ENCODE measurements at places on chromosomes 7 and 10.
A peak's percentile ranks its signal among the peaks of the same experiment; 100 is the strongest.

DNA sequence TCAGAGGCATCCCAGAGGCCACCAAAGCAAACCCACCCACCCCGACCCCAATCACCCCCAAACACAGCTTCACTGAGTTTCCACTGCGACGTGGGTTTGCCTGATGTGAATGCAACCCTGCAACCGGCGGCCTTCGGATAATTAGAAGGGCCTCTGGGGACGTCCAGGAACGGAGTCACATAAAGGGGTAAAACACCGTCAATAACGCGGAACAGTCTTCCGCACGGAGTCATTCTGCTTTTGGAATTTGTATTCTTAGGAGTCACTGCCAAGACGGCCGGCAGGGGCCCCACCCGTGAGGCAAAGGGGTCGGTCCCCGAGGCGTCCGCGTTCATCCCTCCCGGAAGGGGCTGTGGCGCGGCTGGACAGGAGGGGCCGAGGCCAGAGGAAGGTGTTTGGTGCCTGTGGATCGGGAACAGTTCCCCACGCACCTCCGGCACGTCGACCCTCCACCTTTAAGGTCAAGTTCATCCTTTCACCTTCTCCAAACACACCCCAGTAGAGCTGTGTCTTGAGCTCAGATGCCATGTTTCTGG is 36.7 kb upstream of the PDGFA start:
- H3K27me3 ChIP-seq, result no peaks in the 10 kb centered on the region
- no peak overlapping the region for H3K27ac ChIP-seq
- H3K4me3 ChIP-seq, result no peak overlapping the region
- DNase-seq, result no peak
- no peaks in the 10 kb centered on the region for H3K36me3 ChIP-seq

DNA sequence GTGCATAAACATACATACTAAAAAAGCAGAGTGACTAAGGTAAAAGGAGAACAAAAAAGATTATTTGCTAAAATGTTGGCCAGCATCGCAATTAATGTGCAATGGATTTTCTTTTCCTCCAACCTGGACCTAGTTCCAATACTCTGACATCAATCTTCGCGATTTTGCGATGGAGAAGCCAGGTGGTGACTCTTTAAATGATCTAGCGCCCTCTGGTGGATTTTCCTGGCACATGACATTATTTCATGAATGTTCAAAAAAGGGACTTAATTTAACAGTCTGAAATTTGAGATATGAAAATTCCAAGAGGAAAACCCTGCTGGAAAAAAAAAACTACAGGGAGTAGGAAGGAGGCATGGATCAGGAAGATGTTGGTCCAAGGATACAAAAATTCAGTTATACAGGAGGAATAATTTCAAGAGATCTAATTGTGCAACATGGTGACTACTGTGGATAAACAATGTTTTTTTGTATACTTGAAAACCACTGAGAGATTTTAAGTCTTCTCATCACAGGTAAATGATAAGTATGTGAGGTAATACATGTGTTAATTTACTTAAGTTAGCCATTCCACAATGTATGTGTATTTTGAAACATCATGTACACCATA is 4.3 kb upstream of the KCNMA1 start:
- peaks cover 8% of the 10 kb centered on the region for H3K4me1 ChIP-seq
- no peaks in the 10 kb centered on the region for H3K36me3 ChIP-seq
- DNase-seq, result peak; percentile 91
- H3K27ac ChIP-seq, result no peak overlapping the region
- H3K27me3 ChIP-seq, result peaks cover 33% of the 10 kb centered on the region
- no peak overlapping the region for H3K4me3 ChIP-seq

GRCh38 chr10:5502061-5502521 is 2.7 kb upstream of the CALML5 start:
- H3K36me3 ChIP-seq, result no peaks in the 10 kb centered on the region
- no peak overlapping the region for H3K4me3 ChIP-seq
- H3K4me1 ChIP-seq, result peaks cover 5% of the 10 kb centered on the region
- DNase-seq, result no peak
- H3K27ac ChIP-seq, result no peak overlapping the region

- H3K4me1 ChIP-seq, result peaks cover 5% of the 10 kb centered on the region
- no peak for DNase-seq
- H3K36me3 ChIP-seq, result no peaks in the 10 kb centered on the region
- H3K4me3 ChIP-seq, result no peak overlapping the region
- no peak overlapping the region for H3K27ac ChIP-seq
Measured at GRCh38 chr10:24152270-24152669, 56.7 kb upstream of the KIAA1217 start.

DNA sequence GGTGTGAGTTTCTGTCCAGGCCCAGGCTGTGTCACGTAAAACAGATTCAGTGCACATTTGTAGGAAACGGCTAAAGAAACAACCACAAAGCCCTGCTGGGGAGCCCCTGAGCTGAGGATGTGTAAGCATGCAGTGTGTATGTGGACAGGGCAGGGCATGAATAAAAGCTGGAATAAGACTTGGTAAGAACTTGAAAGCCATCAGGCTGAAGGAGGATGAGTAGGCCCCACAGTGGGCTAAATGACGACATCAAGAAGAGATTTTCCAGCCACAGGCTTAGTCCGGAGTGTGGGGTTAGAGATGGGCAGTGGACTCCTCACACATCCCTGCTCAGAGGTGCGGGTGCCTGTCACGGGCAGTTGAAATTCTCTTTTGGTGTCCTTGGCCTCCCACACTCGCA is 270.7 kb upstream of the BMPER start:
- no peaks in the 10 kb centered on the region for H3K27me3 ChIP-seq
- DNase-seq, result no peak

GRCh38 chr10:74067373-74068352 is 69.7 kb downstream of the VCL start:
- no peak overlapping the region for H3K4me3 ChIP-seq
- no peaks in the 10 kb centered on the region for H3K27me3 ChIP-seq
- no peak for DNase-seq
- no peaks in the 10 kb centered on the region for H3K4me1 ChIP-seq
- no peak overlapping the region for H3K27ac ChIP-seq

DNA sequence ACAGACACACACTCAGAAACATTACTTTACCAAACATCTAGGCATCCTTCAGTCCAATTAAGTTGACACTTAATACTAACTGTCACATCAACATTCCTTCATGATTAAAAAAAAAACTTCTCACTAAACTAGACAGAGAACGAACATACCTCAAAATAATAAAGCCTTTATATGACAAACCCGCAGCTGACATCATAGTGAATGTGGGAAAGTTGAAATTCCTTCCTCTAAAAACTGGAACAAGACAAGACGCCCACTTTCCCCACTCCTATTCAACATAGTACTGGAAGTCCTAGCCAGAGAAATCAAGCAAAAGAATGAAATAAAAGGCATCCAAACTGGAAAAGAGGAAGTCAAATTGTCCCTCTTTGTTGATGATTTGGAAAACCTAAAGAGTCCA is 96.9 kb upstream of the PPP1R9A start:
- H3K4me1 ChIP-seq, result no peaks in the 10 kb centered on the region
- no peak overlapping the region for H3K27ac ChIP-seq
- no peak for DNase-seq
- H3K4me3 ChIP-seq, result no peak overlapping the region
- H3K27me3 ChIP-seq, result no peaks in the 10 kb centered on the region

DNA sequence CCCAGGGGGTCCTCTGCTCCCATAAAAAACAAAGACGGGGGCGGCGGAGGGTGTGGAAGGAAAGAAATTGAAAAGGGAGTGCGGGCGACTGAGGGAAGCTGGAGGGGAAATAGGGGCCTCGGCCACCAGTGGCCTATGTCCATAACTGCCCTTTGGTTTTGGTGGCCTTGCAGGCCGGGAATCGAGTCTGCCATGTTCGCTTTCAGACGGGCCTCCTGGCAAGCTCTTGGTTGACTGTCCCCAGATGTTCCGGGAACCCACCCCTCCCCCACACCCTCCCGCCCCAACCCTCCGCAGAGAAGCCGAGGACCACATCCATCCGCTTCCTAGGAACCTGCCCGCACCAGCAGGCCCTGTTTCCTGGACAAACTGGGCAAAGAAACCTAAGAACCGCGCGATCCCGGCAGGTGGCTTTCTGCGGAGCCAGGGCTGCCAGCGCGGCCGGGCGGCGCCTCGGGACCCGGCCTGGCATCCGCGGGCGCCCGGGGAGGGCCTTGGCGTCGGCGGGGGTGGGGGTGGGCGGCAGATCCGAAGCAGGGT is 20.0 kb upstream of the GATA3 start:
- peaks cover 17% of the 10 kb centered on the region for H3K4me1 ChIP-seq
- no peak overlapping the region for H3K4me3 ChIP-seq
- H3K27ac ChIP-seq, result no peak overlapping the region
- H3K36me3 ChIP-seq, result no peaks in the 10 kb centered on the region

- no peaks in the 10 kb centered on the region for H3K4me1 ChIP-seq
- no peaks in the 10 kb centered on the region for H3K36me3 ChIP-seq
- H3K27me3 ChIP-seq, result no peaks in the 10 kb centered on the region
- no peak for DNase-seq
Measured at GRCh38 chr7:50416527-50417182, 33.5 kb downstream of the FIGNL1 start.

All from hepatocyte (in vitro differentiated cells).